ENCODE measurements at places on chromosomes 3 and 15. TPM values are rescaled to one million over a fixed set of nuclear protein-coding genes. Genes with fewer than 3 reads are reported as not detected.

Gene CYP8B1
- total RNA-seq = not detected

Gene LNP1
- total RNA-seq = 4.4 TPM

- DNase-seq = no peak
- peak overlapping the region; percentile 89 for H3K27ac ChIP-seq
- H3K27me3 ChIP-seq = no peaks in the 10 kb centered on the region
- H3K4me1 ChIP-seq = no peaks in the 10 kb centered on the region
Measured at GRCh38 chr3:108091498-108092250, 843 bp upstream of the CD47 start.

DNA sequence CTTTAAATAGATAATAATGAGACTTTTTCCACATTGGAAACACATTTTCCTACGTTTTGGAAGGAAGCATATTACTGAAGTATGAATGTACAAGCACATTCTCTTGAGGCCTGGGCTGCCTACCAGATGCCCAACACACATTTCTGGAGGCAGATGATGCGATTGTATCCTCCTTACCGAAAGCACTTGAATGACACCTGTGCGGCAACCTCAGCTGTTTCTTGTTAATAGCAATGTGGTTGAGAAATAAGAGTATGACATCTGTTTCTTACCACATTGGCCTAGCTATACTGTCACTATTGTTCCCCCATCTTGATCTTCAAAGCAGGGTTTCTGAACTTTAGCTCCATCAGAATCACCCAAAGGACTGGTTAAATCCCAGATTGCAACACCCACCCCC is 84.8 kb downstream of the ARPP21 start:
- no peak for DNase-seq
- H3K36me3 ChIP-seq = no peaks in the 10 kb centered on the region
- H3K27ac ChIP-seq = no peak overlapping the region

- H3K27me3 ChIP-seq = no peaks in the 10 kb centered on the region
Measured at GRCh38 chr3:49703956-49704355, 14.6 kb downstream of the RNF123 start.

DNA sequence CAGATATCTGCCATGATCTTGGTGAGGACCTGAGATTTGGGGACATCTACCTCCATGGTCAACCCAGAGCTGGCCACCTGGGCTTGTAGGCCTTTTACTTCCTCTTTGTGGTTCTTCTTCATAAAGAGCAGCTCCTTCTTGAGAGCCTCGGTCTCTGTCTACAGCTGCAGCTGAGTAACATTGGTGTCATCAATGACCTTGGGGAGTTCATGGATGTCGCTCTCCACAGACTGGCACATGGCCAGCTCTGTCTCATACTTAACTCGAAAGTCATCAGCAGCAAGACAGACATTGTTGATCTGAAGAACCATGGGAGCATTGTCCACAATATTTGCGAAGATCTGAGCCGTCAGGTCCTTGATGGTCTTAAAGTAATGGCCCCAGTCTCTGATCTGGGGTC is 15.7 kb upstream of the RASA2 start:
- no peak overlapping the region for H3K27ac ChIP-seq
- no peak overlapping the region for H3K4me3 ChIP-seq
- DNase-seq = no peak
- H3K36me3 ChIP-seq = no peaks in the 10 kb centered on the region
- no peaks in the 10 kb centered on the region for H3K27me3 ChIP-seq
